ENCODE measurements at places on chromosomes 12 and 14.

DNA sequence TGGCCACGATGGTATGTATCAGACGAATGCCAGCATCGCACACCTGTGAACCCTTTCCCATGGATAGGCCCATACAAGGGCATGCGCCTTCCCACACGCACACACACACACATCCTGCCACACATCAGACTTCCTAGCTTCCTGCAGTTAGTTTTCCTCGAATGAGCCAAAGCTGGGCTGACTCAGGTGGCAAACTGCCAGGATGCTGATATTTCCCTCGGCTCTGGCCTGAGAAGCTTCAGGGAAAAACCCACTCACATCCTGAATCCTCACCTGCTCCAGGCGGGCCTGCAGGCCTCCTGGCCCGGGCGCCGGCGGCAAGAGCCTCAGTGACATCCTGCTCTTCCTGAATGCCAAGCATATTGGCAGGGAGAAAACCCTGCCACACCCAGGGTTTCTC is 22.4 kb downstream of the CALM1 start:
- DNase-seq, result peak; percentile 89

GRCh38 chr12:94149781-94150239 is 1.4 kb downstream of the PLXNC1 start:
- DNase-seq, result no peak

DNA sequence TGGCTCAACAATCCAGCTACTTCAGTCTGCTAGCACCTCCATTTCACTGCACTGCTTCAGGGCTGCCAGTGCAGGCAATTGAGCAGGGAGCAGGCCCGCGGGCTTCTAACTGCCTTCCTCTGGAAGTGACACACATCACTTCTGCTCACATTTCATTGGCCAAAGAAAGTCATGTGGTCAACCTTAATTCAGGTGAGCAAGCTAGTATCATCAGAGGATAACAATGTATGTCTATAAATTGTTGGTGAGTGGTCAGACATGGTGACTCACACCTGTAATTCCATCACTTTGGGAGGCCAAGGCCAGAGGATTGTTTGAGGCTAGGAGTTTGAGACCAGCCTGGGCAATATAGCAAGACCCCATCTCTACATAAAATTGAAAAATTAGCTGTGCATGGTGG is 22.3 kb upstream of the CHGA start:
- peak; percentile 26 for DNase-seq

DNA sequence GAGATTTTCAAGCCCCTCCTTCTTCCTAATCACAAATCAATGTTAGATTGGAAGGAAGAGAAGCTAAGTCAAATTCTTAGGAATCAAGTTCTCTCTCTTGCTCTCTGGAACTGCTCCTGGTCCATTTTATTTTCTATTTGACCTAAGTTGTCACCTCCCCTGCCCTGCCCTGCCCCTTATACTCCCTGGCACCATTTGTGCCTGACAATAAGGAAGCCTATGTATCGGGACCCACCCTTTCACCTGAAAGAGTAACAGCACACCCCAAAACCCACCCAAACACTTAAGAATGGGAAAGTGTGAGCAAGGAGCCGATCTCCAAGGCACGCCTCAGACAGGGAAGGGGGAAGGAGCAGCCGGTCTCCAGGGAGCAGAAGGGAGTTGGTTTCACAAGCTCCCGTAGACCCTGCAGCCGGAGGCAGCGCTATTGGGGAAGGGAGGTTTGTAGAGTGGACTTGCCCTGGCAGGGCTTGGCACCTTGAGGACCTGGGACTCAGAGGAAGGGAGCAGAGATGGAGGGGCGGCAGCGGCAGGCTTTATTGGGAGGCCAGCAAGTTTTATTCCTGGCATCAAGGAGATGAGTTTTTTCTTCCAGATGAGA is 1.6 kb downstream of the LRRC74A start:
- DNase-seq, result no peak

DNA sequence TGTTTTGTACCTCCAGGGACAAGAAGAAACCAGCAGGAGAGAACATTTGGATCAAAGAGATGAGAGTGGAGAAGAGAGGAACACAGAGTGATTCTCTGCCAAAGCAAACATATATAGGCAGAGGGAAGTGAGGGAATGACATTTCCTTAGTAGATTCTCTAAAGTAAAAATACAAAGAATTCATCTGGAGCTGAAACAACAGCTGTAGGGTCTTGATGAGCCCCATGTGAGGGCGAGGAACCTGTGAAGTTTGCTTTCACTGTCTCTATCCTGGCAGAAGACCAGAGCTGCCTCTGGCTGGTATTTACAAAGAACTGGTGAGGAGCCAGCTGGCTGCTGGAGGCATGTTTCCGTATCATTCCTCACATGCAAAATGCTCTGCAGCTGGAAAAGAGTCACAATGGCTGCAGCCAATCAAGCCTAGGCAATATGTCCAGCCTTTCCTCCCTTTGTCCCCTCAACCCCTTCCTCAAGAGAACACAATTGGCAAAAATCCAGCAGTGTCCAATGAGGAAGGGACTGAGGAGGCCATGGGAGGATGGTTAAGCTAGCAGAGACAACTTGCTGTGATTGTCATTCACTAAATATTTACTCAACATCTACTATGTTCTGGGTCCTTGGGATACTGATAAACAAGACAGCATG is 122.5 kb downstream of the PHLDA1 start:
- DNase-seq, result no peak

GRCh38 chr12:128382946-128383345 is 116.0 kb downstream of the TMEM132C start:
- DNase-seq, result no peak
